ENCODE measurements at places on chromosomes 7 and 10.
A peak's percentile ranks its signal among the peaks of the same experiment; 100 is the strongest.

DNA sequence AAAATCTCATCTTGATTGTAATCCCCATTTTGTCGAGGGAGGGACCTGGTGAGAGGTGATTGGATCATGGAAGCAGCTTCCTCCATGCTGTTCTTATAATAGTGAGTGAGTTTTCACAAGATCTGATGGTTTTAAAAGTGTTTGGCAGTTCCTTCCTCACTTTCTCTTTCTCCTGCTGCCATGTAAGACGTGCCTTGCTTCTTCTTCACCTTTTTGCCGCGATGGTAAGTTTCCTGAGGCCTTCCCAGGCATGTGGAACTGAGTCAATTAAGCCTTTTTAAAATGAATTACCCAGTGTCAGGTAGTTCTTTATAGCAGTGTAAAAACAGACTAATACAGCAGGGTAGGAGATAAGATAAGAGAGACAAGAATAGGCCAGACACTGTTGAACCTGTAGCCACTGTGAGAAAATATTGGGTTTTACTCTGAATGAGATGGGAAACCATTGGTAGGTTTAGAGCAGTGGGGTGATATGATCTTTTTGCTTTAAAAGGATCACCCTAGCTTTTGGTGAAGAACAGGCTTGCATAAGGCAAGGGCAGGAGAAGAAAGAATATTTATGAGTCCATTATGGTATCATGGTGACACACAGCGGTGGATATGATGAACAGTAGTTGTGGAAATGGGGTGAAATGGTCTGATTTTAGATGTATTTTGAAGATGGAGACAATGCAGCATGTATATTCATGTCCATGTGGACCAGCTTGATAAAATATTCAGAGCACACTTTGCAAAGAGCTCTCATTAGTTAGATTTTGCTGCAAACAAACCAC lies 11.5 kb downstream of the OR6B1 start:
- peak; percentile 7 for DNase-seq

DNA sequence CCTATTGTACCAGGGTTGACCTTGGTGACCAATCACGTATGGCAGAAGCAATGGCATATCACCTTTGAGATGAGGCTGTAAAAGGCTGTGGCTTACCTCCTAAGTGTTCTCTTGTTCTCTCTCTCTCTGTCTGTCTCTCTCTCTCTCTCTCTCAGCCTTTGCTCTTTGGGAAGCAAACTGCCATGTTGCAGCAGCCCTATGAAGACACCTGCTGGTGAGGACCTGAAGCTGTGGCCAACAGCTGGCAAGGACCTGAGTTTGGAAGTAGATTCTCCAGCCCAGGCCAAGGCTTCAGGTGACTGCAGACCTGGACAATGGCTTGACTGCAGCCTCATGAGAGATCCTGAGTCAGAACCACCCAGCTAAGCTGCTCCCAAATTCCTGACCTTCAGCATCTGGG lies 161.4 kb downstream of the GPAM start:
- no peak for DNase-seq

GRCh38 chr10:12806228-12807095 lies 195.1 kb downstream of the CCDC3 start:
- DNase-seq, result no peak

- DNase-seq, result no peak
Measured at GRCh38 chr10:73781548-73781878, 335 bp upstream of the CHCHD1 start.

GRCh38 chr7:92246360-92247101 lies 757 bp downstream of the ANKIB1 start:
- DNase-seq, result no peak

- DNase-seq, result no peak
Measured at GRCh38 chr10:128861018-128861901, 605.8 kb upstream of the MGMT start.

GRCh38 chr10:63670291-63670898 lies 149.2 kb downstream of the REEP3 start:
- DNase-seq, result no peak

- no peak for DNase-seq
Measured at GRCh38 chr10:73653701-73654100, 2.1 kb downstream of the SYNPO2L start.

DNA sequence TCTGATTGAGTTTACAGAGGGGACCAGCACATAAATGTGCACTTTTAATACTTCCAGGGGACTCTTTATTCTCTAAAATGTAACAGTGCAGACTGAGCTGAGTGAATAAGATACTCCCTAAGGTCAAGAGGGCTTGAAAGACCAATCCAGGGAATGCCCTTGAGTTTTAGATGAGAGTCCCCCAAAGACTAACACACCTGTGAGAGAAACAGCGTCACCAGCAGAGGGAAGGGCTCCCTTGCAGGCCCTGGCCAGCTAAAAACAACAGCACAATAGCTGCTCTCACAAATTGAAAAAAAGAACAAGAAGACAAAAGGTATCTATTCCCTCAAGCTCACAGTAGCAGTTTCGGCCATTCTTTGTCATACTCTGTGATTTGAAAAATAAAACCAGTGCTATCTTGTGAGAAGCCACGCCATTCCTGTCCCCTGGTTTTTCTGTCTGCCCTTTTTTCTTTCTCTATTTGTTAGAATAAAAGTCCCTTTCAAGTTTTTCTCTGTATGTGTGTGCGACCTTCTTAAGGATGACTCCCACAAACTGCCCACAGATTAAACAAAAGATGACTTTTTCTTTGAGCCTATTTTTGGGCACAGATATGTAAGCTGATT lies 230.4 kb upstream of the BMPER start:
- no peak for DNase-seq

- DNase-seq, result no peak
Measured at GRCh38 chr7:72023926-72024325, 388.2 kb downstream of the CALN1 start.

DNA sequence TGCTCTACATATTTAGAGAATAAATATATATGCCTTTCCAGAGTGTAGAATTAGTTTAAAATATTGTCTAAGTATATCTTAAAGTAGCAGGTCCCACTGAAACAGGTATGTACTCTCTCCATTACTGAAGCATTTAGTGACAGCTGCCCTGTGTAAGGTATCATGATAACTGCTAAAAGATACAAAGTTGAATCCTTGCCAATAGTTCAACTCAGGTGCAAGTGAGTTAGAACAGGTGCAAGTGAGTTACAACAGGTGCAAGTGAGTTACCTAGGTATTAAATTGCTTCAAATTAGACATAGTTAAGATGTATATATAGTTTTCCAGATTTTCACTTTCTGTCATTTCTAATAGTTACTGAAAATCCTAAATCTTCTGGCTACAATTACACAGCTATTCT lies 119.1 kb downstream of the CNOT4 start:
- no peak for DNase-seq

DNA sequence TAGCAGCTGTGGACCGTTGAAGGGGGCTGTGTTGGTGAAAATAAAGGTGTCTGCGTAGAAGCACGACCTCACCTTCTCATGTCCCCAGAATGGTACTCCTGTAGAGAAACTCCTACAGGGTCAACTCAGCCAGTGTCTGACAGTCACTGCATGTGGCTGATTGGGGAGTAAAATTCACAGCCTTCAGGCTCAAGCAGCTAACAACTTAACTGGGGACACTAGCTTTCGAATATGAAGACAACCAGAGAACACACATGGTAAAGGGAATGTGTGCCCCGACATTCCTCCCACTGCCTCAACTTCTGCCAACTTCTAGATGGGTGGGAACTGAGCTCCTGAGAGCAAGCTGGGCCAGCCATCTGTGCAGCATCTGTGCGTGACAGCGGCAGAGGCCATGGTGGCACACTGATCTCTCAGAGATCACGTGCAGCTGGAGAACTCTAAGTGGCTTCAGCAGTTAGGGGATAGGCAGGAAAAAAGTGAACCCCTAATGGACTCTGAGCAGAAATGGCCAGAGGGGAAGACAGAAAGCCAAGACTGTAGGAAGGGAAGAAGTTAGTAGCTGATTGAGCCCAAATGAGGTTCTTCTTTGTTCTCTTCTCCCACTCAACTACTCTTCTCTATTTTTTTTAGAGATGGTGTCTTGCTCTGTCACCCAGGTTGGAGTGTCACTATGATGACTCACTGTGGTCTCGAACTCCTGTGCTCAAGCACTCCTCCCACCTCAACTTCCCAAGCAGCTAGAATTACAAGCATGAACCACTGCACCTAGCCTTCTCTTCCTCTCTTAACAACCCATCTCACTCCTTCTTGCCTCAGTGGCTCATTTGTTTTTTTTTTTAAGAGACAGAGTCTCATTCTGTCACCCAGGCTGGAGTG lies 280.8 kb downstream of the ZEB1 start:
- DNase-seq, result no peak

DNA sequence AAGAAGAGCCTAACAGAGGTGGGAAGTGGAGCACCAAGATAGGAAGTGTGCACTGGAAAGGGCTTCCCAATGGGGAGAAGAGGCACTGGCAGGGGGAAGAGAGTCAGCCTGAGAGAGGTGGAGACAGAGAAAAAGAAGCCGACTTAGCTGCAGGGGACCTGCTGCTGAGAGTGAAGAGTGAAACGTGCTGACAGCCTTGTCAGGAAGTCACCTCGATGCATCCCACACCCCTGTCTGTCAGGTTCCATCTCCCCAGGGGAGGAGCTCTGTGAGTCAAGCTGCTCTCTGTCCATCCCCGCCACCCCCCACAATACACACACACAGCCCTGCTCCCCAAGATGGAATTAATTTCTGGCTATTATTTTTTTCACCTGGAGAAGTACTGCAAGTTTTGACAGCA lies 14.0 kb downstream of the KAZALD1 start:
- DNase-seq, result no peak

GRCh38 chr10:49243610-49244283 lies 55.2 kb upstream of the C10orf71 start:
- no peak for DNase-seq

DNA sequence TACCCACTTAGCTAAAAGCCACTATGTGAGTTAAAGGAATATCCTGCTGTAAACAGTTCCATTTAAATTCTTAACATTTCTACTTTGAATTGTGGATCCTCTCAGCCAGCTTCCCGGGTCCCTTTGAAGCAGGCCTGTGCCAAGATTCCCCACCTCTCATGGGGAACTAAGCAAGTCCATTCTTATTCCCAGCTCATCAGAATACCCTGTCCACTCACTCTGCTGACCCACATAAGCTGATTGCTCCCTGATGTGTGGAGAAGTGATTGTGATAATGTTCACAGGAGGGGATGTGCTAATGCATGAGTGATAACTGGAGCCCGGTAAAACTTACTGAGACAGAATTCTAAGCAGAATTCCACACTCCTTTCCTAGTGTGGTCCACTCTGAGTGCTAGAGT lies 709.7 kb downstream of the CNTNAP2 start:
- no peak for DNase-seq

DNA sequence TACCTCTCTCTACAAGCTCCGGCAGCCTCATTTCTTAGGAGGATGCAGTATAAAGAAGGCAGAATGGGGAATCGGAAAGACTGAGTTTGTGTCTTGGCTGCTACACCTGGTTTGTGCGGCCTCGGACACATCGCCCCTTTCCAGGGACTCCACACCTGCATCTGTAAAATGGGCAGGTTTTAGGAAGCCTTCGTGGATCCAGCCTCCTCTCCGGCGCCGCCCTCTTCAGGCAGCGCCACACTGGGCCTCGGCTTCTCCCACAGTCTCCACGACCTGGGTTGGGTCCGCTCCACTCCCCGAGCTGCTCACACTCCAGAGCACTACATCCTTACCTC lies 341 bp downstream of the GOT1 start:
- DNase-seq, result no peak

- no peak for DNase-seq
Measured at GRCh38 chr7:99631295-99632109, 14.8 kb downstream of the ZSCAN25 start.

DNA sequence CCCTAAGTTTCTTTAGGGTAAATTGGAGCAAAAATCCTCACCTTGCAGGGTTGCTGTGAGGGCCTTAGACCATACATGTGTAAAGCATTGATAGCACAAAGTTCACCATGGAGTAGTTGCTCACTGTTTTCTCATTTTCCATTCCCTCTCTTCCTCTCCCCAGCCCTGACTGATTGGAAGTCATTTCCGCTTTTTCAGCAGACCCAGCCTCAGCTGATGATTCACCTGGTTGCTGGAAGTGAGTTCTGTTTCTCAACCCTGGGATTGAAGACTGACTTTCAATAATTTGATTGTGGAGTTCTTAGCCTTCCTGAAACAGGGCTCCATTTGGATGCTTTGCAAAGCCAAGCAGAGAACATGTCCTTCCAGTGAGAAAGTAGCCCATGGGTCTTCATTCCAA lies 107.0 kb downstream of the PLXNA4 start:
- no peak for DNase-seq

GRCh38 chr10:112874982-112875381 lies 75.1 kb upstream of the TCF7L2 start:
- DNase-seq, result no peak

- peak; percentile 69 for DNase-seq
Measured at GRCh38 chr7:135879233-135879632, 97.9 kb downstream of the MTPN start.

- DNase-seq, result peak; percentile 100
Measured at GRCh38 chr7:4667776-4668509, 14.2 kb upstream of the FOXK1 start.

DNA sequence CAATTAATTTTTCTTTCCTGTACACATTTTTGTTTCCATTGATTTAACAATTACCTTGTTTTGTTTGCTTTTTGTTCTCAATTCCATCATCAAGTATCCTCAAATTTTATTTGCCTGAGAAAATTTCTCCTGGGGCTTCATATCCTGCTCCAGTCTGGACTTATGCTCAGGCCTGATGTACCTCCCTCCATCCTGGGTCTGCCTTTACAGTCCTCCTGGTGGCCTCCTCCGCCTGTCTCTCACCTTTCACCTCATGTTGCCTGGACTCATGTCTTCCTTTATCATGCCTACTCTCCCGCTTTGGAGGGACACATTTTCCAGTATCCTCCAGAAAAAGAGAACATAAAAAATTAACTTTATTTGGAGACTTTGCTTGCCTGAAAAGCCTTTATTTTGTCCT lies 12.1 kb upstream of the TAS2R60 start:
- DNase-seq, result no peak
